ENCODE measurements at places on chromosomes 2 and 18. TPM values are rescaled to one million over a fixed set of nuclear protein-coding genes. Genes with fewer than 3 reads are reported as not detected.

Gene TSPYL6
- total RNA-seq, result not detected

Gene SLC23A3
- total RNA-seq, result 0.48 TPM

Gene LCT
- 0.03 TPM for total RNA-seq

Gene C18orf63
- not detected for total RNA-seq

Gene SH3BP4
- total RNA-seq, result 41.0 TPM

Gene PROM2
- total RNA-seq, result 0.19 TPM

Gene LYPD1
- total RNA-seq, result 14.4 TPM

Gene HDAC4
- total RNA-seq, result 8.0 TPM

Gene SCYGR6
- not detected for total RNA-seq

Gene CERS6
- total RNA-seq, result 17.6 TPM

Gene SERPINB3
- 0.10 TPM for total RNA-seq

Data from A549 treated with GW870086 at 1 μM for 4 hours (cell line).